A549 treated with CORT108297 at 1 μM for 4 hours (cell line): ENCODE measurements at places on chromosomes 3 and 15. TPM values are rescaled to one million over a fixed set of nuclear protein-coding genes. Genes with fewer than 3 reads are reported as not detected.

The CKMT1A gene
- 2.5 to 4.1 TPM (median 2.7 TPM) in 5 replicates for total RNA-seq

The ACP3 gene
- 0.02 to 0.14 TPM in 2 of 5 replicates, not detected in the others for total RNA-seq

The RPN1 gene
- total RNA-seq, result 155 to 180 TPM (median 162 TPM) in 5 replicates

The ZBBX gene
- not detected in 5 replicates for total RNA-seq

The NME9 gene
- total RNA-seq, result 0.42 TPM in 1 of 5 replicates, not detected in the others

The SPSB4 gene
- total RNA-seq, result 0.09 to 0.22 TPM (median 0.18 TPM) in 5 replicates

The POLQ gene
- total RNA-seq, result 6.3 to 7.3 TPM (median 6.7 TPM) in 5 replicates

The ACVR2B gene
- 1.9 to 2.9 TPM (median 2.6 TPM) in 5 replicates for total RNA-seq

The SST gene
- not detected in 5 replicates for total RNA-seq

The SNTN gene
- total RNA-seq, result not detected in 5 replicates

The AMT gene
- total RNA-seq, result 0.17 to 0.65 TPM (median 0.30 TPM) in 5 replicates

The IL12A gene
- 0.59 to 1.1 TPM (median 0.90 TPM) in 5 replicates for total RNA-seq

The CEMIP gene
- 1.5 to 2.2 TPM (median 1.9 TPM) in 5 replicates for total RNA-seq

The C3orf80 gene
- total RNA-seq, result 1.6 to 2.4 TPM (median 1.9 TPM) in 5 replicates
